ENCODE measurements at places on chromosomes 6 and 20.

- no peak for DNase-seq
These were observed 89.0 kb downstream of the CDS2 start for GRCh38 chr20:5215672-5216304.

DNA sequence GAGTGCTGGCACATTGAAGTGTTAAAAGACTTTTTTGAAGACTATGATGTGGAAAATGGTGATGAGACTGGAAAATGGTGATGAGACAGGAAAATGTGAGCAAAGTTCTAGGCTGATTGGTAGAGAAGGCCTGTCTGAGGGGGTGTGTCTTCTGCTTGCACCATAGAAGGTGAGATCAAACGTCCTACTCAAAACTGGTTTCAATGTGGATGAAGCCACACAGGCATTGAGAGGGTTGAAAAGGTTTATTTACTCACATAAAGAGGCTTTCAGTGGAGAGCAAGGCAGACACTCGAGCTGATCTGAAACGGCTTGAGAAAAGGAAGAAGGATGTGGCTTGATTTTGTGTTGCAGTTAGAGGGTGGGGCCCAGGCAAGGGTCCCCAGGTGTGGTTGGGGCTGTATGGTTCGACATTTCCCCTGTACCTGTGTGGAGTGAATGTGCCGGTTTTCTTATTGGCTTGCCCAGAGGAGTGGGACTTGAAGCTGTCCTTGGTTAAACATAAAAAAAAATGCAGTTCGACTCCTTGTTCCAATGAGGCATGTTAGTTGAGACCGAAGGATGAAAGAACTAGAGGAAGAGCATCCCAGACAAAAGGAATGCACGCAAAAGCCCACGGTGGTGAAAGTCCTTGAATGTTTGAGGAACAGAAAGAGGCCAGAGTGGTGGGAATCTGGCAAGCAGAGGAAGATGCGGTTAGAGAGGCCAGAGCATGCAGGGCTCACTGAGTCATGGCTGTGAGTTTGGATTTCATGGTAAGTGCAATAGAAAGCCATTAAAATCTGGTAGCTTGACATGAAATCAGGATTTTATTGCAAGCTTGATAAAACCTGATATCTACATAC, 172.3 kb downstream of the EPM2A start:
- no peak for DNase-seq

- no peak for DNase-seq
These were observed 76.4 kb downstream of the TMEM242 start for GRCh38 chr6:157246771-157247484.

DNA sequence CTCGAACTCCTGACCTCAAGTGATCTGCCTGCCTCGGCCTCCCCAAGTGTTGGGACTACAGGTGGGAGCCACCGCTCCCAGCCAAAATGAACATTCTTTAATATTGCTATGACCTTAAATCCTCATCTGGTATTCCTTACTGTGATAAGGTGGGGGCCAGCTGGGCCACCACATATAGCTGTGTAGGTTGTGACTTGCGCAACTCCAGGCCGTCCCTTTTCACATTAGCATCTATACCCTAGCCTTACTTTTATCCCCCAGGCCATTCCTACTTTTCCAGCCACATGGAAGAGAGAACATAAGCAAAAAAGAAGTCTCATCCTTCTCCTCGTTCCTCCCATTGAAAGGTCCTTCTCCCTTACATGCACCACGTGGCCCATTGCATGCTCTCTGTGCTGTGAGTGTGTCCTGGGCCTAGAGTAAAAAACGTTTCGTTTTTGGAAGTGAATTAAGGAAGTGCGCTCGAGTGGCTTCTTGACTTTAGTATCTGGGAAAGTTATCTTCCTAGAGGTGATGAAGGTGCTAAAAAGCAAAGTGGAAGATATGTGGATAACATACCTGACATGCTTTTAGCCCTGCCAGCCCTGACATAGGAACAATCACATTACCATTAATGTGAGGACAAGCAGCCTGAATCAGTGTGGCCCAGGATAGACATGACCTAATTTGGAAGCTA, 56.8 kb upstream of the KIF13A start:
- no peak for DNase-seq

GRCh38 chr6:159981403-159982245, 12.7 kb downstream of the IGF2R start:
- DNase-seq, result no peak

GRCh38 chr6:49205526-49205925, 257.5 kb downstream of the MMUT start:
- DNase-seq, result no peak

GRCh38 chr6:43428112-43428570, 800 bp downstream of the ABCC10 start:
- no peak for DNase-seq

- no peak for DNase-seq
These were observed 407.0 kb upstream of the SASH1 start for GRCh38 chr6:147935656-147936055.

DNA sequence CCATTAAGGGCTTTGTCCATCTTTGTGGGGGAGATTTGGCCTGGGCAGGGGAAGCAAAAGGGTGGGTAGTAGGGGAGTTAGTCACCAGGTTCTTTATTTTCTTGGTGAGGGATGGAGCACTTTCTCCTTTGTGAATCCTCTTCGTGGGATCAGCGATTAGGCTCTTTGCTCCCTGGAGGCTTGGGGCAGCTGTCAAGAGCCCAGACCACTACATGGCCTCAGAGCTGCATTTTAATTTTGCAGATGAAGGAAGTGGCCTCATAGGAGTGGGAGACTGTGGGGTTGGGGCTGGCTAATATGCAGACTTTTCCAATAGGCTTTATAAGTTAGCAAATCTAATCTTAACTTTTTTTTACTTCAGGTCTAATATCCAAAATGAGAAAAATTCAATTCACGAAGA, 168.1 kb upstream of the DEFB112 start:
- DNase-seq, result no peak

DNA sequence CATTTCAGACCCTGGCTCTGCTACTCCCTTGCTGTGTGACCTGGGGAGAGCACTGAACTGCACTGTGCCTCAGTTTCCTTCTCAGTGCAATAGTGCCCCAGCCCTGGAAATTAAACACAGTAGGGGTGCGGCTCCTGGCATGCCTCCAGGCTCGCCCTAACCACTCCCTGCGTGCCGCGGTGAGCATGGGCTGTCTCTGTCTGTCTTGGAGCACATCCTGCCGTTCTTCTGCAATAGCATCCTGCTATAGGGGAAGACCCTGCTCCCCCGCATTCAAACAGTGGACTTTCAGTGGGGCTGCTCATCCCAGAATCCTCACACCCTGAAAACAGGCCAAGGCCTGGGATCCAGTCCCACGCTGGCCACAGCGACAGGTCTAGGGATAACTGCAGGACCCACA, 129.5 kb downstream of the FOXC1 start:
- no peak for DNase-seq

- no peak for DNase-seq
These were observed 51.6 kb downstream of the SYNDIG1 start for GRCh38 chr20:24521032-24521431.

- no peak for DNase-seq
These were observed 13.6 kb downstream of the IP6K3 start for GRCh38 chr6:33732817-33733708.

DNA sequence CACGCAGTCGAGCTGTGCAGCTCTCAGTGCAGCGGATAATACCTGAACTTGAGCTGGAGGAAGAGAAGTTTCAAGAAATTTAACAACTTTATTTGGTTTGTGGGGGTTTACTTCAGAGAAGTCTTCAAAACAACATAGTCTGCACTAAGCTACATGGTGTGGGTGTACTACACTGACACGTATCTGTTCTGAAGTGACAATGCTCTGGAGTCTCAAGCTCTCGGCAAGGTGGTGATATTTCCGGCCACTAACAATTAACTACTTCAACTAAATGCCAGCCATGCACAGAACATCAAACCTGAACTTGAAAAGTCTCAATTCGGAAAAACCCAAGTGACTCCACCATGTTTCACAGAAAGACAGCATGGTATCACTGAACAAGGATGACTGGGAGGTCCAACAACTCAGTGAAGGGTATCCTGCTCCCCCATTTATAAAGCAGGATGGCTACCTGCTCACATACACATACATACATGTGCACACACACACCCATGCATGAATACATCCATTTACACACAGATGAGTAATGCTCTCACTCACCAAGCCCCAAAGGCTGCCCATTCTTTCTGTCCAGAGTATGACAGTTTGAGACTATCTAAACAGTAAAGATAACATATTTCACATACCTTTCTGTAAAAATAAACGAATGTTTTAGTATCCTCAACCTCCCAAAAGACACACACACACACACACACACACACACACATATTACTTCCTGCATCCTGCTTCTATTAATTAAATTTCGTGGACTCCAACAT, 15.4 kb upstream of the ANKRD60 start:
- no peak for DNase-seq

GRCh38 chr6:15453622-15454021, 207.8 kb downstream of the JARID2 start:
- DNase-seq, result no peak

- no peak for DNase-seq
These were observed 636.3 kb upstream of the IMPG1 start for GRCh38 chr6:76708641-76709331.

DNA sequence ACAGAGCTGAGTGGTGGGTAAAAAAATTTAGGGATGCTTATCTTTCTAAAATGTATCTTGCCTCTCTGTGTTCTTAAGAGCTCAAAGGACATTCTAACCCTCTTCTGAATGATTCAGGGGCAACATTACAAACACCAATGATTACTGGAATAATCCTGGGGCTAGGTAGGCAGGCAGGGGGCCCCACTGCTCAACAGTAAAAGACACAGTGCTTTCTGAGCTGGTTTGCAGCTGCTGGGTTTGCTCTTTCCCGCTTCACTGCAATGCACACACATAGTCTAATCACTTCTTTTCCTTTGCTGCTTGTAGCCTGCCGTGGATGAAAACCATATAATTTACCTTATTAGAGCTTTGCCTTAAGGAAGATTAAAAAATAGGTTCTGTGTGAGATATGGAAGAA, 23.9 kb downstream of the CLDN20 start:
- DNase-seq, result no peak

DNA sequence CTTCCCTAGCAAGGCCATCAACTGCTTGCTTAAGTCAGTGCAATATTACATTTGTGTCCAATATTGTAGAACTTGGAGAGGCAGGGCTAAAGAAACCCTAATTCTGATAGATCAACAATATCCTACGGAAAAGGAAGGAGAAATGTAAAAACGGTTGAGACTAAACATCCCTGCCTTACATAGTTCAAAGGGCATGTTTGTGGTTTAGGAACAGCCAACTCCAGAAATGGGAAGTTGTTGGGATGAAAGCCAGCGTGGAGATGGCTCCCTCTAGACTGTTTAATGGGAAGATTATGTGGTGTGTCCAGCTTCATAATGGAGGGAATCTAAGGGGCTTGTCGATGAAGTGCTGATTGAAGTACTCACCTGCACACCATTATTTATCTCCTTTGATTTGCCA, 145.3 kb upstream of the TENT5A start:
- DNase-seq, result no peak

DNA sequence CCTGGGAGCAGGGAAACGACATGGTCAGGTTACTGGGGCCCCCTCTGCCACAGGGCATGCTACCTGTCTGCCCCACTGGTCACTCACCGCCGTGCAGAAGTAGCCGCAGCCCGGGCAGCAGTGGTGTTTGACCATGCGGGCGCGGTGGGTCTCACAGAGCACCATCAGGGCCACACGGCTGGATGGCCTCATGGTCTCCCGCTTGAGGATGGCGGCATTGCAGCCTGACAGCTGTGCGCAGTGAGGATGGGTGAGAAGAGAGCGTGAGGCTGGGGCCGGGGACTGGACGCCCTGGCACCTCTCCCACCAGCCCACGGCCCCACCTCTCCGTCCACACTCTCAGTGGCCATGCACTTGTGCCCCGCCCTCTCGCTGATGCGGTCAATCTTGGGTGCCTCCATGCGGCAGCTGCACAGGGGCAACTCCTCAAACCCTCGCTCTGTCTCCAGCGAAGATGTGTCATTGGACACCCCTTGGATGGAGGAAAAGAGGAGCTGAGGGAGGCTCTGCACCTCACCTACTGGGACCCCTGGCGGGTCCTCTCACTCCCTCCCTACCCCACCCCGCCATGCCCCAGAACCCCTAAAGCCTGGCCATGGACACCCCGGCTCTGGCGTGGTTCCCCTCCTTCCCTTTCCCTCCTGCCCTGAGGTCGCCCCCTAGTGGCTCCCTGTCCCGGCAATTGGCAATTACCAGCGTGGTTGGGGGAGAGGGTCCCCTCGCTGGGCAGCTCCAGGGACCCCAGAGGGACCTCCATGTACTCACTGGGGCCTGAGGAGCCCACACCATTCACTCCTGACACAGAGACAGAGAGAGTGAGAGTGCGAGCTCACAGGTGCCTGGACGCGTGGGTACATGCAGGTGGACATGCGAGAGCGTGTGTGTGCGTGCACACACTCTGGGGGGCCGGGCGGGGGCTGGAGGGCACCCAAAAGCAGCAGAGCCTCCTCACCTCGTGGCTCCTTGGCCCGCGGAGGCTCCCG, 8.9 kb downstream of the EHMT2 start:
- DNase-seq, result no peak

GRCh38 chr6:10098756-10099528, 315.9 kb downstream of the TFAP2A start:
- no peak for DNase-seq

- no peak for DNase-seq
These were observed 22.0 kb upstream of the PRDM1 start for GRCh38 chr6:106064142-106064541.

DNA sequence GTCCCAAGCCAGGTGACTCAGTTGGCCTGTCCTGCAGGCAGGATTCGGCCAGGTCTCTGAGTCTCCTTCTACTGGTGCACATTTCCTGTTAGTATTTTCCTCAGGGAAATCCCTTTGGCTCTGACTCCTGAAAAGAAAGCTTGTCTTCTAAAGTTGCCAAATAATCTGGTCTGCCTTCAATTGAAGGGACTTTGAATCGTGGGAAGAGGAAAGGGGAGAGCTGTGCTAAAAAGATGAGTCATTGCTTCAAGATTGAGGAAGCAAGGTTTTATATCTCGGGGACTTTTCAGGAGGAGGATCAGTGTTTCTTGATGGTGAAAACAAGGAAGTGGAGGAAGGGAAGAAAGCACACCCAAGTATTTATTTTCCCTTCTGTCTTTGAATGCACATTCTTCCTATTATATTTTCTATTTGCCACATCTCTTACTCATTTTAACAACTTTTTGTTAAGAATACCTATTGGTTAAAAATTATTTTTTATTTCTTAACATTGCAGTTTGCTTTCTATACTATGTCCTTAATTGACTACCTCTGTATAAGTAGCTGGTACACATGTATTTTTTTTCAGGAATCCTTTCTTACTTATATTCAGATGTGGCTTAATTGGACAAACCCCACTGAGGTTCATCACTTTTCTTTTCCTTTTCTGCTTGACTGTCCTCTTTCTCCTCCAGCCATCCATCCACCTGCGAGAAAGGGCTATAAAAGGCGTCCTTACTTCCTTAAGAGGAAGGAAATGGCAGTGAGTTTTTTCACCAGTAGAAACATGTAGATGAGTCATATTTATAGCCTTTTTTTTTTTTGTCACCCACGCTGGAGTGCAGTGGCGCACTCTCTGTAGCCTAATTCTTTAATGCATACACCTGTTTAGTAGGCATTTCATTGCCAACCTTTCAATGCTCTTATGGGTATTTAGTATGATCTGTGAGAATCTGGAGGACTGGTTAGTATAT, 15.0 kb upstream of the IFNGR1 start:
- DNase-seq, result no peak
